Endothelial cell (in vitro differentiated cells): ENCODE measurements at places on chromosomes 5 and 9. TPM values are rescaled to one million over a fixed set of nuclear protein-coding genes. Genes with fewer than 3 reads are reported as not detected.
A peak's percentile ranks its signal among the peaks of the same experiment; 100 is the strongest.

The FCN1 gene
- total RNA-seq, result not detected

The DAB2 gene
- 70.7 TPM for total RNA-seq

The FLT4 gene
- 541 TPM for total RNA-seq

The AGXT2 gene
- not detected for total RNA-seq

DNA sequence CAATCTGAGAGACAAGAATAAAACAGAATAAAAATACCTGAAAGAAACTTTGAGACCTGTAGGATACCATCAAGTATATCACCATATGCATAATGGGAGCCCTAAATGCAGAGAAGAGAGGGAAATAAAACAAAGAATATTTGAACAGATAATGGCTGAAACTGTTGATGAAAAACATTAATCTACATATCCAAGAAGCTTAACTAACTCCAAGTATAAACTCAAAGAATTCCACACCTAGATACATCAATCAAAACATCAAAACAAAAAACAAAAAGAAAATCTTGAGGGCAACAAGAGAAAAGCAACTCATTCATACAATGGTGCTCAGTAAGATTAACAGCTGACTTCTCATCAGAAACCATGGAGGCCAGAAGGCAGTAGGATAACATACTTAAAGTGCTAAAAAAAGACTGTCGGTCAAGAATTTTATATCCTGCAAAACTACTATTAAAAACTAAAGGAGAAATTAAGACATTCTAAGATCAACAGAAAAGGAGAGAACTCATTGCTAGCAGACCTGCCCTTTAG lies 101.6 kb downstream of the FOXD1 start:
- no peak overlapping the region for H3K4me3 ChIP-seq
- DNase-seq, result no peak
- no peak overlapping the region for H3K27ac ChIP-seq
- H3K4me1 ChIP-seq, result no peaks in the 10 kb centered on the region
- peaks cover 7% of the 10 kb centered on the region for H3K36me3 ChIP-seq

DNA sequence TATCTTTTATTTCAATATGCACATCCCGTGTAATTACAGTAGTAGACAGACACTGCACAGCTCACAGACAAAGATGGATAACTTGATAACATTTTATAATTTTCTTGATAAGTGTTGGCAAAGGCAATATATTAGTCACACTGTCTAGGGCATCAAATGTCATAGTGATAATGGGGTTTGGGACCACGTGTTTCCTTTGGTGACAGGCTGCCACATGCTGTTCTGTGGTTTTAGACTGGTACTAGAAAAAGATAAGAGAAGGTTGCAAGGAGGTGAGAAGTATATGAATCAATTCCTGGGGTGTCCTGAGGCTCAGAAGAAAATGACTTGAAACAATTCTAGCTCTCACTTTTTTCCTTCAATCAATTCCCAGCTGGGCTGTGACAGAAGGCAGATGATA lies 258.8 kb upstream of the CHD1 start:
- no peaks in the 10 kb centered on the region for H3K27me3 ChIP-seq
- H3K4me1 ChIP-seq, result no peaks in the 10 kb centered on the region
- H3K27ac ChIP-seq, result no peak overlapping the region
- H3K4me3 ChIP-seq, result no peak overlapping the region

- no peak overlapping the region for H3K4me3 ChIP-seq
- no peaks in the 10 kb centered on the region for H3K36me3 ChIP-seq
- H3K27me3 ChIP-seq, result no peaks in the 10 kb centered on the region
Observed at GRCh38 chr5:41356786-41357185, 143.5 kb upstream of the C6 start.

DNA sequence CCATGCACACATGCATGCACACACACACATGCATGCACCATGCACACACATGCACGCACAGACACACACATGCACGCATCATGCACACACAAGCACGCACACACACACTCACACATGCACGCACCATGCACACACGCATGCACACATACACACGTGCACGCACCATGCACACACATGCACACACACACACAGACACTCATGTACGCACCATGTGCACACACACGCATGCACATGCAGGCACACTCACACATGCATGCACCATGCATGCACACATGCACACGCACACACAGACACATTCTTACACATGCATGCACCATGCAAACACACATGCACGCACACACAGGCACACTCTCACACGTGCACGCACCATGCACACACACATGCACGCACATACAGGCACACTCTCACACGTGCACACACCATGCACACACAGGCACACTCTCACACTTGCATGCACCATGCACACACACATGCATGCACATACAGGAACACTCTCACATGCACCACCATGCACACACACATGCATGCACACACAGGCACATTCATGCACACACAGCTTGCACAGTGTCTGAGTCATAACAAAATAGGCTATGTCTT lies 117.5 kb downstream of the TENT4A start:
- no peak overlapping the region for H3K27ac ChIP-seq
- H3K4me3 ChIP-seq, result no peak overlapping the region
- no peaks in the 10 kb centered on the region for H3K27me3 ChIP-seq
- H3K4me1 ChIP-seq, result no peaks in the 10 kb centered on the region
- no peaks in the 10 kb centered on the region for H3K36me3 ChIP-seq

DNA sequence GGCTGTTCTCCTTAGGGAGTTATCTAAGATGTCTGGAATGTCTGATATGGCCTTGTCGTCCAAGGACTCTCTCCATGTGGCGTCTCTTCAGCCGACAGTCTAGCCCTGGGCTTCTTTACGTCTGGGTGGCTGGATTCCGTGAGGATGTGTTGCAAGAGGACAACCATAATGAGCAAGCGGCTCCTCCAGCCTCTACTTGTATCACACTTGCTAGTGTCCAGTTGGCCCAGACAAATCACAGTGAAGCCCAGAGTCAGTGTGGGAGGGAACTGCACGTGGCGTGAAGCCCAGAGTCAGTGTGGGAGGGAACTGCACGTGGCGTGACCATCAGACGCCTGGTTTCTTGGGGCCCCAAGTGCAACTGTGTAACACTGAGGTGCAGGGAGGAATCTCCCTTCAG lies 61.1 kb downstream of the COL23A1 start:
- peaks cover 12% of the 10 kb centered on the region for H3K4me1 ChIP-seq
- H3K4me3 ChIP-seq, result no peak overlapping the region
- H3K36me3 ChIP-seq, result peaks cover 3% of the 10 kb centered on the region
- no peak for DNase-seq

DNA sequence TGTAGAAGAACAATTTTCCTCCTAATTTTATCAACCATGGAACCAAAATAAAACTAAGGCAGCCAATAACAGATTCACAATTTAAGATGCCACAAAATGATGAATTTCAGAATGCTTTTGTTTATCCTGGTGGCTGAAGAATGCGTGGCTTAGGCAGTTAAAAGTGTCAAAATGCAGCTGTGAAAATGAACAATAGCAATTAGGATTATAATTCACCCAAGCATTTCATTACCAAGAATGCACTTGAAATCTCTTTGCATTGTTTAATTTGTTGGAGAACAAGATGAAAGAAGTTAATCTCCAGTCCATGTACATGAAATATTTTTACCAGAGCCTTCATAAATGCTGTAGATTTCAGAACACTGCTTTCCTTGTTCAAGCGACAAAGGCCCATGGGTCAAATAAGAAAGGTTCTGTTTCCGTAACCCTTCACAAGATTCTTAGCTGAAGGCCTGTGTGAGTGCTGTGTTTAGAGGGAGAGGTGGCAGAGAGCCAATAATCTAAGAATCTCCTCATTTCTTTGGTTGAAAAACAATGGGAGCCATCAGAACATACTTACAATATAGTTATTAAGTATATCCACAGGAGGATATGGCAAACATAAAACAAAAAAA lies 39.3 kb downstream of the CLINT1 start:
- H3K27ac ChIP-seq, result no peak overlapping the region
- H3K36me3 ChIP-seq, result no peaks in the 10 kb centered on the region
- H3K4me3 ChIP-seq, result no peak overlapping the region
- H3K4me1 ChIP-seq, result no peaks in the 10 kb centered on the region
- peaks cover 2% of the 10 kb centered on the region for H3K27me3 ChIP-seq
- no peak for DNase-seq

GRCh38 chr5:58462623-58463230 lies 2.8 kb upstream of the PLK2 start:
- peaks cover 30% of the 10 kb centered on the region for H3K4me1 ChIP-seq
- H3K36me3 ChIP-seq, result peaks cover 16% of the 10 kb centered on the region
- H3K27me3 ChIP-seq, result no peaks in the 10 kb centered on the region
- peak overlapping the region; percentile 86 for H3K27ac ChIP-seq

DNA sequence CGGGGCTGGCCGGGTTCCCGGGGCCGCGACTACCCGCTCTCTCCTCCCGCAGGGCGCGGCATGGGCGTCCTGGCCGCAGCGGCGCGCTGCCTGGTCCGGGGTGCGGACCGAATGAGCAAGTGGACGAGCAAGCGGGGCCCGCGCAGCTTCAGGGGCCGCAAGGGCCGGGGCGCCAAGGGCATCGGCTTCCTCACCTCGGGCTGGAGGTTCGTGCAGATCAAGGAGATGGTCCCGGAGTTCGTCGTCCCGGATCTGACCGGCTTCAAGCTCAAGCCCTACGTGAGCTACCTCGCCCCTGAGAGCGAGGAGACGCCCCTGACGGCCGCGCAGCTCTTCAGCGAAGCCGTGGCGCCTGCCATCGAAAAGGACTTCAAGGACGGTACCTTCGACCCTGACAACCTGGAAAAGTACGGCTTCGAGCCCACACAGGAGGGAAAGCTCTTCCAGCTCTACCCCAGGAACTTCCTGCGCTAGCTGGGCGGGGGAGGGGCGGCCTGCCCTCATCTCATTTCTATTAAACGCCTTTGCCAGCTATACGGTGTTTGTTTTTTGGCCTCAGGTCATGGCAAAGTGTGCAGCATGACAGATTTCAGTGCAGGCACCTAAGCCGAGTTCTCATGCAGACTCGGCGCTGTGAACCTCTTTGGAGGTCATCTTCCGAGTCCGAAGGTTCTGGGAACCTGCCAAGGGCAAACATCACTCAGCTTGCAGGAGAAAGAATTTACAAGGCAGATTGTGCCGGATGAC lies 516 bp downstream of the MRPL41 start:
- H3K27ac ChIP-seq, result peak overlapping the region; percentile 57
- H3K27me3 ChIP-seq, result peaks cover 6% of the 10 kb centered on the region
- H3K4me1 ChIP-seq, result peaks cover 8% of the 10 kb centered on the region
- peak overlapping the region; percentile 95 for H3K4me3 ChIP-seq
- no peak for DNase-seq

GRCh38 chr5:123483446-123484077 lies 28.4 kb upstream of the CSNK1G3 start:
- no peaks in the 10 kb centered on the region for H3K4me1 ChIP-seq
- no peak overlapping the region for H3K4me3 ChIP-seq
- DNase-seq, result no peak
- H3K36me3 ChIP-seq, result no peaks in the 10 kb centered on the region
- H3K27me3 ChIP-seq, result no peaks in the 10 kb centered on the region

GRCh38 chr5:150457121-150457520 lies 7.6 kb upstream of the RPS14 start:
- H3K36me3 ChIP-seq, result no peaks in the 10 kb centered on the region
- peak overlapping the region; percentile 40 for H3K4me3 ChIP-seq
- peak overlapping the region; percentile 61 for H3K27ac ChIP-seq
- peaks cover 32% of the 10 kb centered on the region for H3K4me1 ChIP-seq

GRCh38 chr5:7755958-7756357 lies 95.0 kb downstream of the CFAP90 start:
- peaks cover 5% of the 10 kb centered on the region for H3K27me3 ChIP-seq
- peaks cover 15% of the 10 kb centered on the region for H3K4me1 ChIP-seq
- no peaks in the 10 kb centered on the region for H3K36me3 ChIP-seq
- no peak for DNase-seq
- no peak overlapping the region for H3K4me3 ChIP-seq

DNA sequence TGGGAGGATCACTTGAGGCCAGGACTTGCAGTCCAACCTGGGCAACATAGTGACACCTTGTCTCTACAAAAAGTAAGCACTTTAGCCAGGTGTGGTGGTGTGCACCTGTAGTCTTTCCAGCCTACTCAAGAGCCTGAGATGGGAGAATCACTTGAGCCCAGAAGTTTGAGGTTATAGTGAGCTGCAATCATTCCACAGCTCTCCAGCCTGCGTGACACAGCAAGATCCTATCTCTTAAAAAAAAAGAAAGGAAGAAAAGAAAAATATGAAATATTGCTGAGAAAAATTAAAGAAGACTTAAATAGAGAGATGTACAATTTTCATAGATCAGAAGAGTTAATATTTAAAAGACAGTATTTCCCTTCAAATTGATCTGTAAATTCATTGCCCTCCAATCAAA lies 76.4 kb downstream of the SMIM15 start:
- no peak for DNase-seq
- no peak overlapping the region for H3K27ac ChIP-seq
- no peaks in the 10 kb centered on the region for H3K4me1 ChIP-seq
- H3K4me3 ChIP-seq, result no peak overlapping the region
- no peaks in the 10 kb centered on the region for H3K27me3 ChIP-seq

DNA sequence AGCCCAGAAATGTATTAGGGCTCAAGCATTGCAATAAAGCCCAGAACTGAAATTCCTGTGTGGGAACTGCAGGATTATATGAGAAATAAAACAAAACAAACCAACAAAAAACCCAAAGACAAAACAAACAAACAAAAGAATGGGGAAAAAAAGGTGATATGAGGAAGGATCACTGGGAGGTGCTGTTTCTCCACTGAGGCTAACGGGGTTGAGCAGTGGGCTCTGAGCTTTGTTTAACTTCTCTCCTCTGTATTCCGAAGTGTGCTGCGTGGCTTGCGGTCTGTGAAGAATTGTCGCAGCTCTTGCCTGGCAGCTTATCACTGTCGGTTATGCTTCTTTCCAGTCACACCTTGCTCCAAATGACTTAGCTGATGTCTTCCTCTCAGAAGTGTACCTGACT lies 106.3 kb downstream of the TENT4A start:
- peaks cover 4% of the 10 kb centered on the region for H3K27me3 ChIP-seq
- H3K4me1 ChIP-seq, result no peaks in the 10 kb centered on the region
- H3K36me3 ChIP-seq, result no peaks in the 10 kb centered on the region

DNA sequence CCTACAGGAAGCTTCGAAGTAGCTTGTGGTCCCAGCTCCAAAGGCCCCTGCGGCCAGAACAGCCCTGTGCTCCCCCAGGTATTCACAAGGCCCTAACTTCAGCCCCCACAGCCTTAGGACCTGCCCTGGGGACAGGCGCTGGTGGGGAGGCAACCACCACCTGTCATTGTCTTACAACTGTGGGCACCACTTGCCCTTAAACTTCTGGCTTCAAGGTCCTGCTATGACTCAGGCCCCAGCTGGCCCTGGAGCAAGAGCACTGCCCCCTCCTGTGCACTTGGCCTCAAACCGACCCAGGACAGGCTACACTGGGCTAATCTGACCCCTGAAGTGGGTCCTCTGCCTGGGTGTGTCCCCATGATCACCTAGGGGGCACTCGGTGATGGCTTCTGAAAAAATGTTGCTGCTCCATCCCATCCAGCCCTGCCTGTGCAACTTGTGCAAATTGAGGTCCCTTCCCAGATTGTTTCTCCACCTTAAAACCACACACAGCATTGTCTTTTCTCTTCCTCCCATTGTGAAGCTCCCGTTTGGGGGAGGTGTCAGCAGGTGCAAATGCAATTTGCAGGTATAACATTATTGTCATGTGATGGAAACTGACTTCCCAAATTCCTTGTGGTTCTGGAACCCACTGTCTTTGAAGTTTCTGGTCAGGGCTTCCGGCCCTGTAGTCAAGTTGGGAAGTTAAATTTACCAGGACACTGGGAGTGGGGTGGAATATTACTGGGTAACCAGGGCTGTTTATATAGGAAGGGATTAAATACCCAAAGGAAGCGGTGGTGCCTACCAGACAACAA lies 1.1 kb upstream of the PROB1 start:
- peak overlapping the region; percentile 93 for H3K27ac ChIP-seq
- H3K27me3 ChIP-seq, result peaks cover 15% of the 10 kb centered on the region
- H3K4me3 ChIP-seq, result peak overlapping the region; percentile 87
- H3K4me1 ChIP-seq, result peaks cover 31% of the 10 kb centered on the region
